ENCODE measurements at places on chromosomes 7 and 10.

DNA sequence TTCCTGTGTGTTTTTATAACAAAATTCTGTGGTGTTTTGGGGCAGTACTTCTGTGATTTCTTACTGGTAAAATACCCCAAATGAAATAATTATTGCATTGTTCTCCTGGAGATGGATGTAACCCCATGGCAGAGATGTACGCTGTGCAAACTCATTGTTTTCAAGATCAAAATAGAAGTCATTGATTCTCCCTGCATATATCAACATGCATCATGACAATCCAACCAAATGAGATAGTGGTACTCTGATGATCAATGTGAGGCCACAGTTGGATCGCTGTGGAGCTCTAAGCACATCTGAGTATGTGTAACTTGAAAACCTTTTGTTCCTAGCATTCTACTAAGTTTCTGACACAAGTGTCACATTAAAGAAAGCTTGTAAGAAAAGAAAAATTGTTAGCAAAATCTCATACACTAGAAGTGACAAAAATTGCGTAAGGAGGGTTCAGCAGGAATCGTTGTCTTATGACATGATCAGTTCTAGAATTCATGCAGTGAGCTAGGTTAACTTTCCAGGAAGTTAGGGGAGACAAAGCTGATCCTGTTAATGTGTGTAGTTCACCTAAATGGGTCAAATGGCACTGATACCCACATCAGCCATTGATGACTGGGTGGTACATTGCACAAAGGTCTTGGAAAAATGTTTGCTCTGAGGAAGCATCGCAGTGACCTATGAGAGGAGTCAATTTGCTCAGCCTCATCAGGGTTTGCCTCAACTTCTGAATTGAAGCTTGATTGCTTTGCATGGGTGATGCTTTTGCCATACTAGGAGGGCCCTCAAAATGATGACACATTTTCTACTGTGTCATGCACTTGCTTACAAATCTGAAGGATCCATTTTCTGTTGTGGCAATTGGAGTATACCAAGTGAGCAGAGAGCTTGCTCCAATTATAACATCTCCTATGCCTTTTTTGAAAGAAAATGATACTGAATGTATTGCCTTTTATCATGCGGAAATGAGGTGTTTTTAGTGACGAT lies 145.1 kb downstream of the PLXDC2 start:
- DNase-seq = no peak

GRCh38 chr10:103598654-103599115 lies 105.2 kb downstream of the NEURL1 start:
- peak; percentile 73 for DNase-seq

GRCh38 chr10:71285180-71285545 lies 33.9 kb upstream of the SLC29A3 start:
- peak; percentile 86 for DNase-seq

GRCh38 chr7:106071356-106071998 lies 40.6 kb downstream of the SYPL1 start:
- DNase-seq = peak; percentile 82

GRCh38 chr10:124650820-124651401 lies 93.3 kb downstream of the FAM53B start:
- DNase-seq = peak; percentile 74

- DNase-seq = no peak
Observed at GRCh38 chr10:760622-761021, 71.2 kb upstream of the DIP2C start.

DNA sequence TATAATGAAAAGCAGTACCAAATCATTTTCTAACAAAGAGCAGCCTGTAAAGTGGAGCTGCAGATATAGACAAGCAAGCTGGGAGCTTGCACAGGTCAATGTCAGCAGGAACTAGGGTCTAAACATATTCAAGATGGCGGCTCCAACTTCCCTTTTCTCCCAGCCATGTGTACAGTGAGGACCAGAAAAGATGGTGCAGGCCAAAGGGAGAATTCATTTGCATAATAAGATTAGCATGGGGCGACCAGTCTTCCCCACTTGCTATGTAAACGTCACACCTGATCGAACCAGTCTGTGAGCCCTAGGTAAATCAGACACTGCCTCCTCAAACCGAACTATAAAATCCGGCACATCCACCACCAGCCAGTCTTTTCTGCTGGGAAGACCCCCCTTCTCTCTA lies 4.4 kb upstream of the RAPGEF5 start:
- no peak for DNase-seq

DNA sequence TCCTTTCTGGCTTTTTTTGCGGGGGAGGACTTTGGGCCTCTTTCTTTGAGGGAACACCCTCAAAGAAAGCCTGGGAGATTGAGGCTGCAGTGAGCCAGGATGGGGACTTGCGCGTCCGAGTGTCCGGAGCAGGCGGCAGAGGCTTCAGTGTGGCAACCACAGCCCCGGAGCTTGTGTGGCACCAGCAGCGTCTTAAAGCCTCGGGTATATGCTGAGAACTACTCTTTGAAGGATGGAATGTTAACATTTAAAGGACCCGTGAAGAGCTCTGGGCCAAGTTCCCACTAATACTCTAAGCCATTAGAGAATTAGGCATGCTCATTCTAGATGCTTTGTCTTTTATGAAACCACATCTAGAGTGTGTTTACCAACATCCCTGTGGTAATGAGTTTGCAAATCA lies 168.2 kb downstream of the SEPTIN7 start:
- no peak for DNase-seq

GRCh38 chr7:293681-294439 lies 3.9 kb downstream of the FOXL3 start:
- DNase-seq = no peak

- DNase-seq = no peak
Observed at GRCh38 chr7:7002418-7003062, 176.5 kb upstream of the CCZ1B start.

- no peak for DNase-seq
Observed at GRCh38 chr7:1025743-1026581, 18.4 kb upstream of the GPR146 start.

DNA sequence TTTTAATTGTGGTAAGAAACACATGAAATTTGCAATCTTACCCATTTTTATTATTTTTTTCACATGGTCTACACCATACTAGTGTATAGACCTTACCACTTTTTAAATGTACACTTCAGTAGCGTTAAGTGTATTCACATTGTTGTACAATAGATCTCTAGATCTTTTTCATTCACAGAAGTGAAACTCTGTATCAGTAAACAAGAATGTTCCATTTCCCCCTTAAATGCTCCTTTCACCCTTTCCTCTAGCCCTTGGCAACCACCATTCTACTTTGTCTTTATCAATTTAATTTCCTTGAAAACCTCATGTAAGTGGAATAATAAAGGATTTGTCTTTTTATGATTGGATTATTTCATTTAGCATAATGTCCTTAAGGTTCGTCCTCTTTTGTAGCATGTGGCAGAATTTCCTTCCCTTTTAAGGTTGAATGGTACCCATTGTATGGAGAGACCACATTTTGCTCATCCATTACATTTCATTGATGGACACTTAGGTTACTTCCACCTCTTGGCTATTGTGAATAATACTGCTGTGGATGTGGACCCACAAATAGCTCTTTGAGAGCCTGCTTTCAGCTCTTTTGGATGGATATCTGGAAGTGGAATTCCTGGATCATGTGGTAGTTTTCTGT lies 45.7 kb downstream of the SNX10 start:
- DNase-seq = no peak

- DNase-seq = no peak
Observed at GRCh38 chr7:14125998-14126397, 136.5 kb upstream of the ETV1 start.

DNA sequence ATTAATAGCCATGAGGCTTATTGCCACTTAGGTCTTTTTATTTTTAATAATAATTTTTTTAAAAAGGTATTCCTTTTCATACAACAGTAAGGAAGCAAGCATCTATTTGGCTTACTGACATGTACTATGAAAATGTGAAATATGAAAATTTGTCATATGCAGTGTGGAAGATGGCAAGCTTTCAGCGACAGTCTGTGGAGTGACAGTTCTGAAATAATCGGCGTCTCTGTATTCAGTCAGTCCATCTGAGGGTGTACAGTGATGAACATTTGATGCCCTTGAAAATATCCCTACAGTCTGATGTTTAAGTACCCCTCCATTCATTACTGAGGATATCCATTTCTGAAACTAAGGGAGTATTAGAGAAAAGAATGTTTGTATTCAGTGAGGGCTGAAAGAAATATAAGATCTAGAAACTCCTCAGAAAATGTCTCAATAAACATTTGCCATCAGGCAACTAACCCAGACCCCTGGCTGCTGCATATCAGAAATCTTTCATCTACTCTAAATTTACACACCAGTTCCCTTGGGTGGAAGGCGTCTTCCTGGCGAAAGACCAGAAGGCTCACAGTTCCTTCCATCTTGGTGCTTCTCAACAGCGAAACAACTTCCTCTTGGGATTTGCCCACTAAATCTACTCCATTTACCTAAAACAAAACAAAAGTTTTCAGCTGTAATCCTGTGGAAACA lies 440.6 kb downstream of the PARD3 start:
- no peak for DNase-seq

- DNase-seq = no peak
Observed at GRCh38 chr7:94580601-94581000, 71.0 kb downstream of the CASD1 start.

DNA sequence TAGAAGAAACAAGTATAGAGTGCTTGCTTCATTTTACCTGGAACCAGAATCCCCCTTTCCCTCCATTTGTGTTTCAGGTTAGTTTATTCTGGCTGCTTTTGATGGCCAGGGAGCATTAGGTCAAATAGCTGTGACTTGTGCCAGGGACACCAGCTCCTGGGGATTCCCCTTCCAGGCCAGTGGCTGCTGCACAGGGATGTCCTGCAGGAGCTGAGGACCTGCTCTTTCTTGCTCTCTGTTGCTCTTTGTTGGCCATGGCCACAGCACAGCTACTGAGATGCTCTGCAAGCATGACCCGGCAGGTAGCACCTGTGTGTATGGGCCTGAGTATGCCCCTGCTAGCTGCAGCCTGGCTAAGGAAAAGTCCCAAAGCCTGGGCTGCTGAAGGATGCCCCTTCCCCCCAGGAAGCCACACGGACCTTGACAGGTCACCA lies 208.9 kb downstream of the EBF3 start:
- DNase-seq = no peak

DNA sequence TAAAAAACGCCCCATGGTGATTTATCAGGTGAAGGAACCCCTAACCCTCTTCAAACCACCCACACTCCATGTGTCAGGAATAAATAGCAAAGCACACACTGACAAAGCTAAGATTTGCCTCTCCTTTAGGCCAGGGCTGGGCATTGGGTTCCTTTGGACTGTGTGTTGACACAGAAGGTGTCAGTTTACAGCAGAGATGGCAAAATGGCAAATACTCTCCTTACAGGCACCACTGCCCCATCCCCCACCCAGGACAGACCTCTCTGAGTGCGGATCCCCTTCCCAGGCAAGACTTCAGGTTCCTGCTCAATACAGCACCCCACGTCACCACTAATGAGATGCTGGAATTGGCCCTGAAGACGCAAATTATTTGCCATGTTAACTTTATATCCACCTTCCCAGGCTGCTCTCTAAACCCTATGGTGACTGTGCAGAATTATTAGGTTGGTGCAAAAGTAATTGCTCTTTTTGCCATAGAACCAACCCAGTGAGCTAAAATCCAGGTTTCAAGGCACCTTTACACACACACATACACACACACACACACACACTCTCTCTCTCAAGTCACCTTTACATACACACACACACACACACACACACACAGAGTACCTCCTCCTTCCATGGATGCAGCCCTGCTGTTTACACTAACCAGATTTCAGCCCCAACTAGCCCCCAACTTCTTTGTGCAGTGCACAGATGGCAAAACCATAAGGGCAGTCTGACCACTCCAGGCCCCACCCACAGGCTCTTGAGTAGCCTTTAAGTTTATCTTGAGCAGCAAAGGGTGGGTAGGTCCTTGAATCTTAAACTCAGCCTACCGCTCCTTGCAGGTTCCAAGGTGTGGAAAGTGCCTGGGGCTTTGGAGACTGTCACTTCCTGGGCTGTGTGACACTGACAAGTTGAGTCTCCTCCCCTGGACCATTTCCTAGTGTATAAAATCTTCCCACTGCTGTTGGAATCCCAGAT lies 4.0 kb upstream of the ZCCHC24 start:
- no peak for DNase-seq

- no peak for DNase-seq
Observed at GRCh38 chr7:4307316-4308204, 374.5 kb upstream of the FOXK1 start.

- no peak for DNase-seq
Observed at GRCh38 chr7:135342887-135343286, 109.2 kb downstream of the STRA8 start.

Data from GM13977 (cell line).